Hippocampal formation (tissue), 2 donors: ENCODE measurements at places on chromosomes 12 and 14.
A peak's percentile ranks its signal among the peaks of the same experiment; 100 is the strongest.

DNA sequence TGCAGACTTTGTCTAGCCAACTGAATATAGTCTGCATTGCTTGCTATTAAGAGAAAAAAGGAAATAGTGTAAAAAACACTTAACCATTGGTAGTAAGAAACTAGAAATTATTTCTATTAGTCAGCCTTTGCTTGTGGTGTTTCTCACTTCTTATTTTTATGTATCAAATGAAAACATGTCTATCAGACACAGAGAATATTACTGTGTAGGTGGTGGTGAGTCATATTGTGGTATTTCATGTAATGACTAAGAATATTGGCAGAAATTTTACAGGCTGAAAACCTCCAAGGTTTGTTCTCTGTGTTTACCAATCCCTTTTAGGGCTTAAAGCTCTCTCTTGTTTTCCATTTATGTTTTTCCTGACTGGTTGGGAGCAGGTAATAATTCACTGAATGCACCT, 87.2 kb downstream of the DAAM1 start:
- peak; percentile 33 for DNase-seq

GRCh38 chr12:53996240-53997203, 3.4 kb upstream of the HOXC9 start:
- no peak for DNase-seq

- DNase-seq: no peak
These were observed 1.9 kb downstream of the SHMT2 start for GRCh38 chr12:57231276-57232021.

- no peak for DNase-seq
These were observed 500.6 kb upstream of the NOVA1 start for GRCh38 chr14:27098451-27098850.

GRCh38 chr14:23183158-23183470, 346 bp downstream of the SLC7A8 start:
- no peak for DNase-seq

- DNase-seq: no peak
These were observed 19.2 kb upstream of the PLEKHA5 start for GRCh38 chr12:19110221-19110940.
